Epithelial cell of esophagus (primary cell): ENCODE measurements at places on chromosomes 2 and 18.

DNA sequence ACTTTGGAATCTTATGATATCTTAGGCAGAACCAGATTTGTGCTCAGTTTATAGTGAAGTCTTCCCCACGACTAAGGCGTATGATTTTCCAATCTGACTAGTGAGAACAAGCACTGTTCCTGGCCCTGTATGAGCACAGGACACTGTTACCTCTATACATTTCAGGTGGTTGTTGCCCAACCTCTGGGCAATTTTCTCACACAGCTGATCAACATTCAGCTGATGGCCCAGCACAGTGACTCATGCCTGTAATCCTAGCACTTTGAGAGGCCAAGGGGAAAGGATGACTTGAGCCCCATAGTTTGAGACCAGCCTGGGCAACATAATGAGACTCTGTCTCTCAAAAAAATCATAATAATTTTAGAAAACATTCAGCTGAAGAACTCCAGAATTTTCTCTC lies 119.5 kb downstream of the ASXL3 start:
- peak; percentile 47 for DNase-seq

DNA sequence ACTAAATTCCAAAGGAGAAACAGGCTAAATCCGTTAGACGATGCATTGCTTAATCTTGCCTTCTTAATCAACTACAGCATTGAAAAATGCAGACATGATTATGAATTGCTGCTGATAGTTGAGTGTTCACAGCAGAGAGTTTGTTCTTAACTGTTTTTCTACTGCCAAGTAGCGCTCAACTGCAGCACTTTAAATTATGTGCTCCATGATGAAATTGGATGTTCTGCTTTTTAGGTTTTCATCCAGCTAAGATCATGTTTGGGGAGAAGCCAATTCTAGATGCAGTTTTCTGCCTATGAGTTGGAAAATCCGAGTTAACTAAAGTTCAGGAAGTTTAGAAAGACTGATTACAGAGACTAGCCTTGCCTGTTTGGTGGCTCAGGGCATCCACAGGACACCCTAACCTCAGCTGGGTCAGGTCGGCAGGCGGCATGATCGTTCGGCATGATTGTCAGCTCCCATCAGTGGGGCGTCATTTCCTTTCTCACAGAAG lies 119.4 kb upstream of the PIEZO2 start:
- DNase-seq: no peak

DNA sequence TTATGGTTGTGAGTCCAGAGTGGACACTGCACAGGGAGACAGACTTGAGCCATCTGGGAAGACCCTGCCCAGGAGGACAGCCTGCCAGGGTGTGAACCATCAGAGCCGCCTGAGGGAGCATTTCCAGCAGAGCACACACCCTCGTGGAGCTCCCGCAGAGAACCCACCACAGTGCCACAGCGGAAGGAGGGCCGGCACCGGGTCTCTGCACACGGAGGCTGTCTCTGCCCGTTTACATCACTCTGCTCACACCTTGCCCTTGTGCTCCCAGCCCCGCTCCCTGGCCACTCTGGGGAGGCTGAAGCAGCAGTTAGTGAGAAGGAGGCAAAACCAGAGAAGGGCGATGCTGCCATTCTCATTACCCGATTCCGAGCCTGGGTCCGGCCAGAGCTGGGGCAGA lies 161.9 kb downstream of the KLHL29 start:
- no peak for DNase-seq

DNA sequence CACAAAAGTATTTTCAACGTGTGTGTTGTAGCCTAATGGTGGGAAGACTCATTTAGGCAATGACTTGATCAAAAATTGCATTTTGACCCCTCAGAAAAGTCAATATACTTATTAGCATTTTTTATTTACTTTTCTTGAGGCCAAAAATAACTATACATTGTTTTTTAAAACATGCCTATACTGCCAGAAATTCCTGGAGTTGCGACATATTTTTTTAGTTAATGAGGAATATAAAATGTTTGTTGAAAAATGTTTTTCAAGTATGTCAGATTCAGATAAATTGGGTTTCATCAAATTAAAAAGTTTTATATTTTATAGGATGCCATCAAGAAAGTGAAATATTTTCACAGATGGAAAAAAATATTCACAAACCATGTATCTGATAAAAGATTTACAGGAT lies 39.6 kb downstream of the R3HDM1 start:
- no peak for DNase-seq

GRCh38 chr2:168002021-168002553 lies 245.3 kb downstream of the STK39 start:
- DNase-seq: peak; percentile 42

DNA sequence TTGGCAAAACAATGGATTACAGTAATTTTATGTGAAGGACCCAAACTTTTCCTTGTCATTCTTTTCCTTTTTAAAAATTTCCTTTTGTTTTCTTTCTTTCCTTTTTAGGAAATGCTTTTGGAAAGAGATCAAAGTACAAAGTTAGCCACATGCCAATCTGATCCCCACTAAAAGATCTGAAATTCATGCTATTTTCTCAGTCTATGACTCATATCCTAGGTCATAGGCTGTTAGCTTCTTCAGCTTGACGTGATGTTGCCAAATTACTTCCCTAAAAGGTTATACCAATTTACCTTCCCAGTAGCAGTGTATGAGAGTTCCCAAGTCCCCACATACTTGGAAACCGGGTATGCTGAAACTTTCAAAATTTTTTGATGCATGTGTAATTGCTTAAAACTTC lies 355.3 kb downstream of the INSIG2 start:
- peak; percentile 32 for DNase-seq

DNA sequence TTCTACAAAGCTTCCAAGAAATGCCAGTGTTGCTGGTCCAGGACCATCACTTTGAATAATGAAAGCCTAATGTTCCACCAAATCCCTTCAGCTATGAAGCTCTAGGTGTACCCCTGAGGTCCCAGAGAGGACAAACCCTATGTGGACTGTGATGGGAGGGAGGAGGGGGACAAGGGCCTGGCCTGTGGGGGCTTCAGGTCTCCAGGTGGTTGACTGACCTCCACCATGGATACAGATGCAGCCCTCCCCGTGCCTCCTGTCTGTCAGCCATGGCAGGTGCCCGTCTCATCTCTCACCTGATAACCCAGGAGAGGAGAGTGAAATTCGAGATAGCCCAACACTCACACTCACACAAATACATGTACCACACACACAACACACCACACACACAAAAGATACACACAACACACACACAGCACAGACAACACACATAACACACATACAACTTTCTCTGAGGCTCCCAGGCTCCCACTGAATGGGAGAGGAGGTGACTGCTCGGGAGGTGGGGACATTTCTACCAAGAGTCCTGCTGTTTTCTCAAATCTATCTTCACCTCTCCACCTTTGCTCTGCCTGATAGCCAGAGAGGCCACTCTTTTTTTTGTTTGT lies 12.8 kb upstream of the RHOB start:
- DNase-seq: no peak

DNA sequence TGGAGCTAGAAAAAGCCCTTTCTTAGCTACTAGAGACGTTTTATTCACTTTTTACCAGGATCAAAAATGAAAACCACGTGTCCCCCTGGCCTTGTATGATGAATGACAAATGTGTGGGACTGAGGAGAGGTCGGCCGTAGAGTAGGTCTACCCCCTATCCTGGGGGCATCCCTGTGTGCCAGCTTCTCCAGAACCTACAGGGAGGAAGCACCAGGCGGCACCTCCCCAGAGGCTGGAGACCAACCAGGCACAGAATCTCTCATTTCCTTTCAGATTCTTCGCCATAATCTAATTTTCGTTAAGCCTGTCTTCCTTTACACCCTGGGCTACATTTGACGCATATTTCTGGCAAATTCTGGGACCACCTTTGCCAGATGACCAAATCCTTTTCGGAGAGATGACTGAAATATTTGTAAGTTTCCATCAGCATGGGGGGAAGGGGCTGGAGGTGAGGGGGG lies 15.9 kb downstream of the TWIST2 start:
- DNase-seq: no peak

GRCh38 chr2:237227592-237228280 lies 142.0 kb downstream of the COPS8 start:
- peak; percentile 77 for DNase-seq

GRCh38 chr2:228681426-228681825 lies 499.9 kb upstream of the SPHKAP start:
- peak; percentile 66 for DNase-seq

GRCh38 chr18:63617049-63617914 lies 26.8 kb downstream of the SERPINB4 start:
- no peak for DNase-seq

- DNase-seq: peak; percentile 80
Measured at GRCh38 chr2:230048010-230048671, 20.6 kb downstream of the SLC16A14 start.

GRCh38 chr2:220775856-220776488 lies 796.1 kb downstream of the EPHA4 start:
- peak; percentile 23 for DNase-seq

DNA sequence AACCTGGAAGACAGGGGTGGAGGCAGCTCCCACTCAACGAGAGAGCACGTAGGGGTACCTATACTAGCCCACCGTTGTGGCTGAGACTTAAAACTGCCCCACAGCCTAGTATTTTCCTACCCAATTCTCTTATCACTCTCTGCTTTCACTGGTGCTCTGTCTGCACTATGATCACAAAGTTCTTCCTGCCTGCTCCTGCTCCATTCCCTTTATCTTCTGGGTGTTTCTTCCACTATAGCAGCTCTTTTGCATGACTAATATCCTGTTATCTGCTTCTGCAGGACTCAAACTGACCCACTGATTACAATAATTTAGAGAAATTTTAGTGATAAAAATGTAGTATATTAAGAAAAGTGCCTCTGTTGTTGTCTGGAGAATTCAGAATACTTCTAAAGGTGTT lies 184.8 kb downstream of the LRP1B start:
- DNase-seq: no peak

- no peak for DNase-seq
Measured at GRCh38 chr18:46759890-46760289, 3.0 kb upstream of the ST8SIA5 start.

DNA sequence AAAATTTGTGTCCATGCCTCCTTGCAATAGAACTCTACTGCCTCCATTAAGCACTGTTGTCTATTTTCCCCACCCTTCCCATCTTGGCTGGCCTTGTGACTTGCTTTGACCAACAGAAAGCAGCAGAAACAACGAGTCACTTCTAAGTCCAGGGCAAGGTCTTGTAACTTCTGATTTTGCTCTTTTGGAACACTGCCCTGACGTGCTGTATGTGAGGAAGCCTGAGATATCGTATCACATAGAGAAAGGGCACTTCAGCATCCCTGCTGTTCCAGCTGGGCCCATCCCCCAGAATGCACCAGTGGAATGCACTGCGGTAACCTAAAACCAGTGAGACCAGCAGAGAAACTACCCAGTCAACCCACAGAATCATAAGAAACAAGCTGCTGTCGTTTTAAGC lies 28.1 kb downstream of the NCKAP1 start:
- DNase-seq: peak; percentile 8

DNA sequence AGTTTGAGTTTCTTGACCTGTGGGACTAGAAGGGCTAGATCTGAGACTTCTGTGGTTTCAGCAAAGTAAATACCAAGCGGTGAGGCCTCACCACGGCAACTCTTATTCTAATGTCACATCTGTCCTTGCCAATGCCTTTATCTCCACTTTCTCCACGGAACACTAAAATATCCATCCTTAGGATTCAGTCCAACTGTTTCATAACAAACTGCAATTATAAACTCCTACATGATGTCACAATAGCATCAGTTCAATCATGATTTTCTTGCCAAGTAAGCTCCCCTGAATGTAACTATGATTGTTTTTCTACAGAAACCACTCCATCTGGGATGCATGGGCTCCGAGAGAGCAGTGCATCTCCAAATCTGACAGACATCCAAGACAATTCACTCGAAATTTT lies 79.6 kb downstream of the LRATD1 start:
- DNase-seq: no peak

DNA sequence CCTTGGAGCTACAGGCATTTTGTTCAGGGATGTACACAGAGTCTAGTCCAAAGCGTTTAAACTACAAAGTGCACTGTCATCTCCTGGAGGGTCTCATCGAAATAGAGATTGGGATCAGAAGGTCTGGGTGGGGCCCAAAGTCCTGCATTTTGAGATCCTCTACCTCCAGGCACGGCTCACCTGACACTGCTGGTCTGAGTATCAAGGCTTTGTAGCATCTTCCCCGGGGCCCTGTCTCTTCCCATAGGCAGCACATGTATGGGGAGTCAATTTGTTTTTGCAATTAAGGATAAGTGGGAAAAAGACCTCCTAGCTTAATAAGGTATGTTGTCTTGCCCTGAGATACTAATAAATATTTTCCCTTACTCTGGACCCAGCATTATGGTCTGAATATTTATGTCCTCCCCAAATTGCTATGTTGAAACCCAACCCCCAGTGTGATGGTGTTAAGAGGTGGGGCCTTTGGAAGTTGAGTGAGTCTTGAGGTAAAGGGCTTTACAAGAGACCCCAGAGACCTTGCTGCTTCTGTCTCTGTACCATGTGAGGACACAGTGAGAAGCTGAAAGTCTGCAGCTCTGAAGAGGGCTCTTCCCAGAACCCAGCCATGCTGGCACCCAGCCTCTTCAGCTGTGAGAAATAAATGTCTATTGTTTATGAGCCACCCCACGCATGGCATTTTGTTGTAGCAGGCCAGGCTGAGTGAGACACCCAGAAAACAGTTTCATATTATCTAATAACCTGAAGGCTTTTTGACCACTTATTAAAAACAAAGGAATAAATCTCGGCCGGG lies 258.7 kb upstream of the HS6ST1 start:
- no peak for DNase-seq

GRCh38 chr2:44912660-44913059 lies 28.8 kb upstream of the SIX3 start:
- DNase-seq: peak; percentile 47

GRCh38 chr2:191851158-191851557 lies 4.3 kb upstream of the CAVIN2 start:
- no peak for DNase-seq

GRCh38 chr2:62267696-62268095 lies 71.8 kb downstream of the B3GNT2 start:
- DNase-seq: no peak

DNA sequence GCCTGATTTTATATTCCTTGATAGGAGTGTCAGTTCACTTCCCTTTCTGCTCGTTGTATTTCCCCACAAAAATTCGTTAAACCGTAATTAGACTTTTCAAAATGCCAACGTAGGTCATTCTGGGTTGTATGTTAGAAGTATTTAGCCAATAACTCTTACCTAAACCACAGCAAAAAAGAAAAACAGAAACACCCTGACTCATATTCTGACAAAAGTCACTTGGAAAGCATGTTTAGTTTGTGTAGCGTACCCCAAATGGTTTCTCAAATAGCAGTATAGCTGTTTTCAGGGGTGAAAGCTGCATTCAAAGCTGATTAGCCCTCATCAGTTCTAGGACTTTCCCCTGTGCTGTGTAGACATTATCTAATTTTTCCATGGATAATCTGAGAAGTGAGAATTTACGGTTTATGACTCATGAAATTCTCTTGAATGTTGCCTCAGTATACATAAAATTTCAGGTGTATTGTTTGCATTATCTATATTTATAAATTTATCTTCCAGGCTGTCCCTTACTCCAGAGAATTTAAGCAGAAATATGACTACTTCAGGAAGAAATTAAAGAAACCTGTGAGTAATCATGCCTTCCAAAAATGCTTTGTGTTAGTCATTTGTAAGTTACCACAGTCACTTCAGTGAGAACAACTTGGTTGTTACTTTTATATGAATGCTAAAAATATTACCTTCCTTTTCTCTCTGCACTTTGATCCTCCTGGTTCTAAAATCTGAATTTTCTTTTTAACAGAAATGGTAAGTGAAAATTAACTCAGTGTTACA lies 264.9 kb downstream of the ALPK2 start:
- DNase-seq: peak; percentile 51
